ENCODE measurements at places on chromosomes 1 and 21. TPM values are rescaled to one million over a fixed set of nuclear protein-coding genes. Genes with fewer than 3 reads are reported as not detected.

GRCh38 chr1:181905944-181906597 is 155.4 kb downstream of the ZNF648 start:
- DNase-seq: no peak

GRCh38 chr21:39313042-39313570 is 326 bp downstream of the BRWD1 start:
- DNase-seq: peak; percentile 58

Gene RAVER2
- 37.2 TPM for total RNA-seq

Gene TSNAX
- 61.0 TPM for total RNA-seq
